ENCODE measurements at places on chromosomes 13 and 19.

GRCh38 chr19:53871454-53871853 is 3.8 kb downstream of the MYADM start:
- DNase-seq: peak; percentile 63

DNA sequence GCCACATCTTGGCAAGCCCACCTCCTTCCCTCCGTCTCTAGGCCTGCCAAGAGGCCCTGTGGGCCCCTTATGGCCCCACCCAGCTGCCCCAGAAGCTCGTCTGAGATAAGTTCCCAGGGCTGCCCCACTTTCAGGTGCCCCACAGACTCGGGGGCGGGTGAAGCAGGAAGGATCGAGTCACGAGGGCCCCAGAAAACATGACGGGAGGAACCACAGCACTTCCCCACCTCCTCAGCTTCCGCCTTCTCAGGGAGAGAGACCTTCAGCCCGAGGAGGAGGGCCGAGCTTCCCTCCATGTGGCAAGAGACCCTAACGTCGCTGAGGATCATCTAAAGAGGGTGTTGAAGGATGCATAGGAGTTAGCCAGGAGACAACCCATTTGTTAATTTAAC is 4.5 kb upstream of the IL12RB1 start:
- DNase-seq: peak; percentile 96

DNA sequence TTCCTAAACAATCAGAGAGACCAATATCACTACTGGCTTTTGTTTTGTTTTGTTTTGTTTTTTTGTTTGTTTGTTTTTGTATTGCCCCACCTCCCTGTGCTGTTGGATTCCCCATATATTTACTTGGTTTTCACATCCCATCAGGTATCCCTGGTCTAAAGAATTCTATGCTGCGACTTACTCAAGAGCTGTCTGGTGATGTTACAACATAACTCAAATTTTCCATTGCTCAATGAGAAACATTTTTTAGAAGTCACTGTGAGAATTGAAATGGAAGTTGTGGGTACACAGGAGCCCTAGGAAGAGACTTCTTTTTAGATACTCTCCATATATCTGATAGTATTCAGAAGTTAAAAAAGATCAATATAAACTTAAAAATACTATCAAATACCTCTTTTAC is 181.4 kb downstream of the KLF5 start:
- no peak for DNase-seq

GRCh38 chr19:41937525-41938468 is 9.5 kb upstream of the ERFL start:
- no peak for DNase-seq

GRCh38 chr19:2782329-2782935 is 641 bp downstream of the SGTA start:
- DNase-seq: peak; percentile 62

DNA sequence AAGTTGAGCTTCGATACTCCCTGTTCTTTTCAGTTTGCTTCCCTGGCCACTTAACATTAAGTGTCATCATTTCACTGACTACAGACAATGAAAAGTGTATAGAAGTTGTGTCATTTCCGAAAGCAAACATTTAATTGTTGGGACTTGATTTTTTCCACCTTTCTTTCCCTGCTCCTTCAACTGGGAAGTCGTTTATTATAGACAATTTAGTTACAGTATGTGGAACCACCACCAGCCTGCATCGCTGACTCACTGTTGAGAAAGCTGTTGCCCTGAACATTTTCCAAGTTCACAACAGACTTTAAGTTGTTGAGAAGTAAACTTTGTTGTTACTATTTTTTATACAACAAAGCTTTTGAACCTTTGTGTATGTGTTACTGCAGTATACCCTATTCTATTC is 788.4 kb upstream of the PRR20A start:
- DNase-seq: no peak

Measured in hematopoietic multipotent progenitor cell treated with erythropoietin and hydrocortisone succinate and interleukin-3 and kit ligand, for 6 days (in vitro differentiated cells).